Dermis blood vessel endothelial cell (primary cell): ENCODE measurements at places on chromosomes 5 and 9. TPM values are rescaled to one million over a fixed set of nuclear protein-coding genes. Genes with fewer than 3 reads are reported as not detected.

SPOCK1 gene
- total RNA-seq = 1.0 and 7.0 TPM in 2 replicates

DNA sequence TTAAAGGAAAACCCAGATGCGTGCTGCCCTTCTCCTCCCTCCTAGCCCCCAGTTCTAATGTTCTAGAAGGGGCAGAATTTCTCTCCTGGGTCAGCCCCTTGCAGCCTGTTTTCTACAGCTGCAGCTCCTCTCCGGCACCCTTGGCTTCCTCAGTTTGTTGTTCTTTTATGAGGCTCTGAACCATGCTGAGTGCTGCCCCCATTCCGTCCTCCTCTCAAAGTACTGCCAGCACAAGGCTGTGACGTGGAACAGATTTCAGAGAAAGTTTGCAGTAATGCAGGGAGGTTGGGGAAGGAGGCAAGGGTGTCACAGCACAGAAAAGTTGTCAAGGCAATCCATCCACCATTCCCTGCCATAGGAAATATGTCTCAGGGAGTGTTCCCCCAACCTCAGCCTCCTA is 63.3 kb downstream of the RGS3 start:
- DNase-seq = no peak

RASGRF2 gene
- 25.6 and 26.4 TPM in 2 replicates for total RNA-seq

DPP7 gene
- total RNA-seq = 81.5 and 98.5 TPM in 2 replicates

DNA sequence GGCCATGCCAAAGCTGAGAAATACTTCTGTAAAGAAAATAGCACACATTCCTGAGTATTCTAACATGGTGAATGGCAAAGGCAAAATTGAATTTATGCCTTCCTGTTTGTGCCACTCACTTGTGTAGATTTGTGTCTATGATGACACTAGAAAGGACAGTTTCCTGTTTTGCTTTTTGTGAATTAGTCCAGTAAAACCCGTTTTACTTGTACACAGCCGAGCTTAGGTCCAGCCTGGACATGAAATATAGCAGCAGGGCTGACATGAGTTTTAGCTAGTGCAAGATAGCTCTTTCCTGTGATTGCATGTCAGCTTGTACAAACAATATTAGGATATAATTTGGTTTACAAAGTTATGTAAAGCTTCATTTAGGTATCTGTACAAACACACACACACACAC is 1891.7 kb upstream of the WWC1 start:
- DNase-seq = no peak

GRCh38 chr9:129484352-129485000 is 136.4 kb downstream of the C9orf50 start:
- DNase-seq = no peak

MOB3B gene
- total RNA-seq = 0.85 and 2.1 TPM in 2 replicates

GRCh38 chr9:111661802-111662521 is 557 bp downstream of the GNG10 start:
- peak; percentile 48 for DNase-seq
